ENCODE measurements at places on chromosomes 6 and 20.

GRCh38 chr20:3993109-3993508, 22.2 kb downstream of the RNF24 start:
- no peak for DNase-seq

DNA sequence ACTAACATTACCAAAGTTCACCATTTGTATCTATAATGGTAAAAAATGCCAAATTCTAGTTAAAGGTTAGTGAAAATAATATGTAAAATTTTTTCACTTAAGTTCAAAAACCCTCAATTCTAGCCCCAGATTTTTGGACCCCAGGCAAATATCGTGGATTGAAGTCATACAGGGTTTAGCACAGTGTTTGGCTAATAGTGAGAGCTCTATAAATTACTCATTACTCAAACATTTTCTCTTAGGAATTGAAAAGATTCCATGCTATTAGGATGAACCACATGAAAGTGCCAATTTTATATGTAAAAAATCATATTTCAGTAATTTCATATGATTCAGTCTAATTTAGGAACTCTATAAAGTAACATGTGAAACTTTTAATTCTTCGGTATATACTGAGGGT, 170.3 kb upstream of the PREP start:
- no peak for DNase-seq

DNA sequence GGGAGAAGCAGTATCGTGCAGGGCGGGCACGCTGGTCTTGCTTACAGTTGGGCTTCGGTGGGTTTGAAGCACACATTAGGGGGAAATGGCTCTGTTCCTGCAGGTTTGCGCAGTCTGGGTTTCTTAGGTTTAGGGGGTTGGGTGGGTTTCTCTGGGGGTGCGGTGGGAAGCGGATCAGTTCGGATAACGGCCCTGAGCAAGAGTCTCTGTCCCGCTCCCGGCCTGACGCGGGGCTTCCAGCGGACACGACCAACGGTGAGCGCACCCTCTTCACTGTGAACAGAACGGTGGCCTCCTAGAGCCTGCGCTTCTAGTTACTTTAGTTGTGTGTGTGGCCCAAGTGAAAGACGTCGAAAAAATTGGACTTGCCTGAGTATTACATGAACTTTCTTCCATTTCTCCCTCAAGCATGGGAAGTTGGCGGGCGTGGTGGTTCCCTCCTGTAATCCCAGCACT, 635 bp upstream of the ELOVL2 start:
- no peak for DNase-seq

DNA sequence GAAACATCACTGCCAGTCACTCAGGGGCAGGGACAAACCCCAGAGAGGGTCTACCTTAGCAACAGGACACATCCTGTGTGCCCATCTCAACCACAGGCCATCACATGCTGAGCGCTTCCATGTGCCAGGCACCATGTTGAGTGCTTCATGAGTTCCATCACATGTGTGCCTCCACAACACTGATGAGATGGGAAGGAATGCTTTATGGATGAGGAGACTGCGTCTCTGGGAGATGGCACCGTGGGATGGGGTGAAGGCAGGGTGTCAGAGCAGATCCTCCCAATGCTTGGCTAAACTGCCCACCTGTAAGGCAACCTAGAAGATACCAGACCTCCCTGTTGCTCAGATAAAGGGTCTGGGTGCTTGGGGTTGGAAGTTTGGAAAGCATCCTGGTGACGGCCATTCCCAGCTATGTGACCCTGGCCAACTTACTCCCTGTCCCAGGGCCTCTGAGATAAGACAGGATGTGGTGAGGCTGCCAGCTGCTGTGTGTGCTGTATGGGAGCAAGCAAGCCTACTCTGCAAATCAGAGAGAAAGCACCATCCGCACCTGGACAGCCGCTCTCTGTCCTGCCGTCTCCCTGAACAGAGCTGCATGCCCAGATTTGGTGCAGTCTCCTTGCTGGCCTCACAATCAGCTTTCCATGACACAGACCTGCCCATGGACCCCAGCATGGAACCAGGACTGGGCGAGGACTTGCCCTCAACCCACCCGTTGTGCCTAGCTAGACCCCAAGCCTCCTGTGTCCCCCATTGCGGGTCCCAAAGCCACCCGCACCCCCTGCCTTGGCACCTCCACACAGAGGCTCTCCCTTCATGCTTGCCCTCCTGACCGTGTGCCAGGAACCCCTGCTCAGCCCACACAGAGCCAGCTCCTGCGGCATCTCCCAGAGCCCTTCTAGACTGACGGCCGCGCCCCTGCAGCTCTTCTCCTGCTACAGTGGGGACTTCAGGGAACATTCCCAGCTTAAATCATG, 143.7 kb downstream of the SYNDIG1 start:
- no peak for DNase-seq

DNA sequence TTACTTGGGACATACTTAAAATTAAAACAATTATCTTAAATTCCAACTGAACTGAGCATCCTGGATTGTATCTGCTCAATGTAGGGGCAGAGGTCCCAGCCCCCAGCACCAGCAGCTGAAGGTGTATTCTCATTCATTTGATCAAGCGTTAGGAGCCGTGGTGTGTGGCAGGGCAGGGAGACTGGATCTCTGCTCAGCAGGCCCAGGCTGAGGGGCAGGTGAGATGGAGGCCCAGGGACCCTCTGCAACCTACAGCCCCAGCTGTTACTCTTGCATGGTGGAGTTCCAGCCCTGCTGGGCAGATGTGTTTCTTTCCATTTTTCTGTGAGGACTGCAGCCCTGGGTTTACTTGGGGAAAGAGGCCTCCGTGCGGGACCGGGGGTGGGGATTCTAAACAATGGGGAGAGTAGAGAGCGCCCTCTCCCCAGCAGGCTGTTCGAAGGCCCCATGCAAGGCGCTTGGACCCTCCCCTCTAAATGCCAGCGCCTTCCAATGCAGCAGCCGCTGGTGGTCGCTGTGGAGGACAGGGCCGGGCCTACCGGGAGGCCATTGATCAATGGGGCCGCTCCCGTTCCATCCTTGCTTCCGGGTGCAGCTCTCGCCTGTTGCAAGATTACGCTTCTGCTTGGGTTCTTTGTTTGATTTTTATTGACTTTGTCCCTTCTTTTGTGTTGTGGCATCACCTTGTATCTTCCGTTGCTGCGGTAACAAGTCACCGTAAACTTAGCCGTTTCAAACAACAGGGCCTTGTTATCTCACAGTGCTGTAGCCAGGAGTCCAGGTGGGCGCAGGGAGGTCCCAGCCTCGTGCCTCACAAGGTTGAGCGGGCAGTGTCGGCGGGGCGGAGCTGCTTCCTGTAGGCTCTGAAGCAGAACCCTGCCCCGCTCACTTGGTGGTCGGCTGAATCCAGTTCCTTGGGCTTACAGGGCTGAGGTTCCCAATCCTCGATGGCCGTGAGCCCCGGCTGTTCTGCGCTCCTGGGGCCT, 134.8 kb upstream of the PHACTR3 start:
- no peak for DNase-seq

DNA sequence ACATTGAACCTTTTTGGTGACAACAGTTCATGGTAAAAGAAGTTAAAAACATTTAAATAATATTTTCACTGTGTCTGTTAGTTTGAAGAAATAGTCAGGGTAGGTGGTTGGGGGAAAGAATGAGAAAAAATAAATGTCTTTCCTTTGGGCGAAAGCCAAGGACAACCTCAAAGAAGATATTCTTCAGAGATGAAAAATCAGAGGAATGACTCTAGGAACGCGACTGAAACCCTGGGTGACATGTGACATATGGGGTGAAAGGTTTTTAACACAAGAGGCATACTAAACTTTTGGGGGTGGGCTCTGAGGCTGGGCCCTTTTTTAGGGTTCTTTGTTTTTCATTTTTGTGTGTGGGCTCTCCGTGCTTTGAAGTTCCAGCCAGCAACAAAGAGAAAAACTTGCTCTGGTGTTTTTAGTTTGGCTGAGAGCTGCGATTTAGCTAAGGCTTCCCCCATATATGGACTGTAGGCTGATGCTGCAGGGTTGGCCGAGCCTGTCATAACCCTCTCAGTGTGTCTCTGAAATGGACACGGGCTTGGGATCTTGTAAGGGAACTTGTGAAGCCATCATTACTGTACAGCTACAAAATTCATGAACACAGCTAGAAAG, 610.1 kb upstream of the ARID1B start:
- no peak for DNase-seq

DNA sequence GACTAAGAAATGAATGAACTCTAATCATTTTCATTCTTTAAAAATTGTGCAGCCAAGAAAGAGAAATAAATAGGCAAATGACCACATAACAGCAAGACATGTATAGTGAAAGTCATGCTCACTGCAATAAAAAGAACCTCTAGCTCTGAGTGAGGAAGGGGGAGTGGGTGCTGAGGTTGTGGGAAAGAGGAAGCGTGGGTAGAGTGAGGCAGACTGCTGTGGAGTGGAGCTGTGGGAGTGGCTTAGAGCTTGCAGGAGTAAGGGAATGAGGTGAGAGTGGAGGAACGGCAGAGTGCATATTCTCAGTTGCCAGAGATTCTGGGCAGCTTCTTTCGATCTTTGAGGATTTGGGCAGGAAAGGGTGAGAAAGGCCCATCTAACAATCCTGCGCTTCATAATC, 10.4 kb downstream of the DEFB129 start:
- no peak for DNase-seq

DNA sequence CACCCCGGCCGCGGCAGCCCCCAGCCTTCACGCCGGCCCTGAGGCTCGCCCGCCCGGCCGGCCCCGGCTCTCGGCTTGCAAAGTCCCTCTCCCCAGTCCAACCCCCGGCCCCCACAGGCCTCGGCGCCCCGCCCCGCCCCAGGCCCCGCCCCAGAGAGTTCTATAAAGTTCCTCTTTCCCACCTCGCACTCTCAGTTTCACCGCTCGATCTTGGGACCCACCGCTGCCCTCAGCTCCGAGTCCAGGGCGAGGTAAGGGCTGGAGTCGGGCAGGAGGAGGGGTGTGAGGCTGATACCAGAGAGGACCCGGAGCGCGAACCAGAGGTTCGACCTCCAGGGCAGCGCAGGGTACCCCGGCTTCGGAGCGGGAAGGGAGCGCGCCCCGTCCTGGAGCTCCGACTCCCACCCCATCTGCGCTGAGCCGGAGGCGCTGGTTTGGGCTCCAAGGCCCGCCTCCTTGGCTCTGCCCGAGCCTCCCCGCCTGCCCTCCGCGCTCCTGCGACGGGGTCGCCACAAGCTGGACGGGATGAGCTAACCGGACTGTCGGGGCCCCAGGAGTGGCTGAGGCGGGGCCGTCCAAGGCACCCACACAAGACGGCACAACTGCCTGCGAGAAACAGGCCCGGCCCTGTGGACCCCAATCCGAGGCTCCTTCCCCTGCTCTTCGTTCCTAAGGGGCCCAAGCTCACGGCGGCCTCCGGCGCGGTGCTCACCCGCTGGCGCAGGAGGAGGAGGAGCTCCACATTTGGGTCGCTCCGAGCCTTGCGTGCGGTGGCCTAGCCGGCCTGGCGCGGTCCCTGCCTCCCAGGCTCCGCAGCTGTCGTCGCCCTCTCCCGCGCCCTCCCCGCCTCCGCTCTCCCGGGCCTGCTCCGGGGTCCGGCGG, at the start of gene IRF4:
IRF4 (plus strand) TSS at position 194 of the 882 bp plus-strand sequence. CDS start 1,401 bp downstream, outside the sequence.
- DNase-seq: no peak

GRCh38 chr6:138000941-138001340, 106.3 kb downstream of the PERP start:
- DNase-seq: no peak

GRCh38 chr6:167505782-167506181, 180.9 kb downstream of the TTLL2 start:
- no peak for DNase-seq

GRCh38 chr20:9457136-9457535, 57.3 kb upstream of the LAMP5 start:
- DNase-seq: no peak

- DNase-seq: no peak
Measured at GRCh38 chr6:159107451-159108260, 61.5 kb upstream of the FNDC1 start.

DNA sequence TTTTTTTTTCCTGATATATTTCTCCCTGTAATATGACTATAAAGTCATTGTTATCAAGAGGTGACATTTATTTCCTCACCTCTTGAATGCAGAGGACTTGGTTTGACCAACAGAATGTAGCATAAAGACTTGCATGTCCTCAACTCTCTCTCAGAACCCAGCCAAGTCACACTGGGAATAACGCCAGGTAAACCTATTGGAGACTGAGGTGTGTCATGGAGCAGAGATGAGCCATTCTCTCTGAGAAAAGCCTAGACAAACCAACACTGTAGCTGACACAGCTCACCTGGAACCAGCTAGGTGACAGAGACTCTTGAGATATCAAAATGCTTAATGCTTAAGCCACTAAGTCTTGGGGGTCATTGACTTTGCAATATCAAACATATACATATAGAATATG, 533.6 kb downstream of the HAO1 start:
- no peak for DNase-seq

DNA sequence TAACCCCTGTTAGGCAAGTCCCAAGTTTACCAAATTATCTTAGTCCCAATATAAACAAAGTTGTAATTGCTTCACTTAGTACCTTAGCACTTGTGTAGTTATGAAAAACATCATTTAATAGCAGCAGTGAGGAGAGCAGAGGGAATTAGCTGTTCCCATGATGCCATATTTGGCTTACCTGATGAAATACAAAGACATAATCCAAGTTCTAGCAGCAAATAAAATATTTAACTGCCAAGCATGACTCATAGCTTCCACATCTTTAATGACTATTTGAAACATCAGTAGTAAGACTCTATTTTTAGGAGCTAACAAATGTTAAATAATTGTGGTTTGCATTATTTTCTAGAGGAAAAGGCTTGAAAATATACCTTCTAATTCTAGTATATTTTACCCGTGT, 94.0 kb upstream of the MCHR2 start:
- no peak for DNase-seq

DNA sequence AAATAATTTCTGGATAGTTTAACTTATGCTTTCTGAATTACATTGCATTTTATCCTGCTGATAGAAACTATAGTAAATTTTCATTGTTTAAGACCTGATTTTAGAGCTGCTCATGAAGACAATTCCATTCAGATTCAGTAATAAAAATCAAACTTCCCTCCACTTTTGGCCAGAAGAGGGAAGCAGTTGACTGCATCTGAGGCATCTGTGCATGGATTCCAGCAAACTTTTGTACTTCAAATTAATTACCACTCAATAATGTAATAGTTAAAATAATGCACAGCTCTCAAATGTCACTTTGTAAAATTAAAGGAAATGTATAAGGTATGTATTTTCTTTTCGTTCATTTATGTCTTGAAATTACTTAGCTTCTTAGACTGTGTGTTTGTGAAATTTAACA, 64.2 kb upstream of the SLC35B3 start:
- no peak for DNase-seq

DNA sequence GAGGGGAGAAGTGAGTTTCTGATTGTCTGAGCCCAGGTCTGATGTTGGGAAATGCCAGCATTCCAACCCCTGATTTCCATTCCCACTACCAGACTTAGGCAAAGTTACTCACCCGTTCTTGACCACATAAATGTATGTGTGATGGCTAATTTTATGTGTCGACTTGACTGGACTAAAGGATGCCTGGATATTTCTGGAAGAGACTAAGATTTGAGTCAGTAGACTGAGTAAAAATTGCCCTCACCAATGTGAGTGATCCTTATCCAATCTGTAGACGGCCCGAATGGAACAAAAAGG, 95.8 kb upstream of the TAB2 start:
- DNase-seq: no peak

DNA sequence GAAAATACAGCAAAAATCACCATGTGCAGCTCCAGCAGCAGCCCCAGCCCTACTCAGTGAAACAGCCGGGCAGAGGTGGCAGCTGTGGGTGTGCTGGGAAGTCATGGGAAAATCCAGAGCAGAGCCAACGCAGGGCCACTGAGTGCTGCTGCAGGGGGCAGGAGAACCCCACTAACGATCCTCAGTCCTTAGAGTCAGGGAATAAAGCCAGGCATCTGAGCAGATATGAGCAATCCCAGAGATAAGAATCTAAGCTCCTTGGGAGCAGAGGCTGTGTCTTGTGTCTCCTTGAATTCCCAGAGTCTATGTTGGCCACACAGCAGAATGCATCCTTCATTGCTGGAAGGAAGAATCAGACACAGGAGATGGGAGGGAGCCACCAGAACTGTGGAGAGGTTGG, 493.1 kb upstream of the MAP3K7 start:
- DNase-seq: no peak

All from nucleus accumbens (tissue), 56 donors.